RPMI7951 (cell line): ENCODE measurements at places on chromosomes 3 and 15. TPM values are rescaled to one million over a fixed set of nuclear protein-coding genes. Genes with fewer than 3 reads are reported as not detected.

GRCh38 chr15:99181545-99181971 is 67.8 kb downstream of the TTC23 start:
- DNase-seq, result no peak

- no peak for DNase-seq
Observed at GRCh38 chr3:115877615-115877899, 254.2 kb downstream of the GAP43 start.

DNA sequence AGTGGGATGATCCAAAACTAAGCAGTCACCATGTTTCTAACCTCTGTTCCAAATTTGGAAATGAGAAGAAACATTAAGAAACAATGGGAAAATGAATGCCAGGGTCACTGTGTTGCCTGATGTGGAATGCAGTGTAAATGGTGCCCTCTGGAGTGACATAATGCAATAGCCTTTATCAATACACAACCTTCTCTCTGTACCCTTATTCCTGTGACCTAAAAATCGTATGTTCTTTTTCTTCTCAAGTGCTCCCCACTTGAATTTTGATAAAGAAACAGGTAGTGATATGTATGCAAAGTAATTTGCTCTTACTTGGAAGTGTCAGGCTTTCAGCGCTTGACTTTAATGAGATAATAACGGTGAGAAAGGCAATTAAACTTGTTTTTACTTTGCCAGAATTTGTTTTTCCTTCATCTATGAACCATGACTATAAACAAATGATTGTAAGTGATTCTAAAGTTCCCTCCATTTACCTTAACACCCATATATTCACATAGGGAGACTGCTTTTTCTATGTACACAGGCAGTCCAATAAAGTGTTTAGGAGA is 145.8 kb upstream of the THRB start:
- DNase-seq, result peak; percentile 42

- no peak for DNase-seq
Observed at GRCh38 chr3:25495726-25496253, 67.7 kb downstream of the RARB start.

DNA sequence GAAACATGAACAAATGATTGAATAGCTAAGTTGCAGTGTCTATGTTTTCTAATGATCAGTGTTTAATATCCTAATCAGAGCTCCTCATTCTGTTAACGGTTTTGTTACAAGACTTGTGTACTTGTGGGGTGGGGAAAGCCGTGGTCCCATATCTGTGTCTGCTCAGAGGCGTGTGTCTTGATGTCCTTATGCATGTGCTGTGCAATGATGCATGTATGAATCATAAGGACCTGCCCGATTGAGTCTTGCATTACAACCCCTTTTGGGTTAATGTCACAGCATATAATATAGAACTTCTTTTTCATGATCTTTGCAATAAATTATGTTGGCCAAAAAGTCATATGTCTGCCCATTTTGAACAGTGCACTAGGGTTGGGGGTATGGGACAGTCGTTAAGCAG is 233.4 kb downstream of the ITPR1 start:
- DNase-seq, result peak; percentile 42

- DNase-seq, result peak; percentile 29
Observed at GRCh38 chr3:160343132-160343531, 55.9 kb downstream of the IFT80 start.

DNA sequence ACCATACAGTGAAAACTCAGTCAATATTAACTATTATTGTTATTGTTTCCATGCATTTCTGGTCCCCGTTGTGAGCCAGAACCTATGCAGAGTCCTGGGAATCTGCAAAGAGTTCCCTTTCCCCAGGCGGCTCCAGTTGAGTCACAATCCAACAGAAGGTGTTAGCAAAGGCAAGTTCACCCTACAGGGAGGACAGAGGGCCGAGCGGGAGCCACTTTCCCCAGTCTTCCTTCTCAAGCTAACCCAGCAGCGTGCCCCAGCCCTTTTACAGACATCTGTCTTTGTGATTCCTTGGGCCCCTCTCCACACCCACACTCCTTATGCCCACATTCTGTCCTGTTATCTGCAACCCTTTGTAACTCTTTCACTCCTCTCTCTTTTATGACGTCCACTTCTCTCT is 13.1 kb upstream of the LTF start:
- DNase-seq, result no peak

DNA sequence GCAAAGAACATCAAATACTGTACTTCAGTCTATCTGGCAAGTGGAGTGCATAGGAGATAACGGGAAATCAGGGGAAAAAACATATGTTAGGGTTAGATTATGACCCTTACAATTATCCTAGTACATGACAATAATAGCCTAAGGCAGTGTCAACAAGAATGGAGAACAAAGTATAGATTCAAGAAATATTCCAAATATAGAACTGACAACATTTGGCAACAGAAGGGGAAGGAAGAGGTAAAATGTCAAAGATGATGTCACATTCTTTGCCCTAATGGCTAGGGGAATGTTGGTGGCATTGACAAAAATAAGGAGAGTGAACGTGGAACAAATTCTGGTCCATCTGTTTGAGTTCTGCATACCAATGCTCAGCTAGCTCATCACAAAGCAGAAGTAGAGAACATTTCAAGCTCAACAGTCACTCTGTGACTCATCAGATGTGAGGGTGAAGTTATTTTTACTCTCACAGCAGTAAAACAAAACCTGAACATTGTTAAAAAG is 15.5 kb upstream of the ATP8B4 start:
- DNase-seq, result peak; percentile 89

DNA sequence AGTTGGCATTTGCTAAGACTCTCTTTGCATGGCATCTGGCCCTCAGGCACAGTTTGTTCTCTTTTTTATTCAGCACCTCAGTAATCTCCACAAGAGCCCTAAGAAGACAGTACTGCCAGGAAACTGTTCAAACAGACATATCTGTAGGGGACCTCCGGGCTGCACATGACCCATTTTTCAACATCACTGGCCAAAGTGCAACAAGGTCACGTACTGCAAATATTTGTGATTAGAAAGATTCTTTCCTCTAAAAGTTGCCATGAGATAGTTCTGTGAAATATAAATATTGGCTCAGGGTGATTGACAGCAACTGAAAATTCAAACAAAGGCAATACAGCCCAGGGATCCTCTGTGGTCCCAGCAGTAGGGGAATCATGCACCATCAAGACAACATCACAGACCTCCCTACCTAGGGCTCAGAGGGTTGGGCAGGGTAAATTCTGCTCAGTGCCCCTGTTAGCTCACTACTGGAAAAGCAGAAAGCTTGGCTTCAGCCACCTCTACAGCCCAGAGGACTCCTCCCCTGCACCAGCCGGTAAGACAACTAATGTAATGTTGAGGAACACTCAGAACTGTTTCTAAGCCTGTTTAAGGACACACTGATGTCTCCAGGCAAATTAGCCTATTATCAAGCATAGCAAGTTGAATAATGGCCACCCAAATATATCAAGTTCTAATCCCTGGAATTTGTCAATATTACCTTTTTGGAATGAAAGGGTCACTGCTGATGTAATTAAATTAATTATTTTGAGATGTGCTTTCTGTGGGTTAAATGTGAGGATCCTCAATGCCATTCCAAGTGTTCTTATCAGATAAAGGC is 117.4 kb upstream of the LPP start:
- DNase-seq, result no peak

The ANO10 gene
- 29.8 and 33.3 TPM in 2 replicates for total RNA-seq

The NANOGP8 gene
- total RNA-seq, result not detected in 2 replicates

The GP5 gene
- total RNA-seq, result not detected in 2 replicates

DNA sequence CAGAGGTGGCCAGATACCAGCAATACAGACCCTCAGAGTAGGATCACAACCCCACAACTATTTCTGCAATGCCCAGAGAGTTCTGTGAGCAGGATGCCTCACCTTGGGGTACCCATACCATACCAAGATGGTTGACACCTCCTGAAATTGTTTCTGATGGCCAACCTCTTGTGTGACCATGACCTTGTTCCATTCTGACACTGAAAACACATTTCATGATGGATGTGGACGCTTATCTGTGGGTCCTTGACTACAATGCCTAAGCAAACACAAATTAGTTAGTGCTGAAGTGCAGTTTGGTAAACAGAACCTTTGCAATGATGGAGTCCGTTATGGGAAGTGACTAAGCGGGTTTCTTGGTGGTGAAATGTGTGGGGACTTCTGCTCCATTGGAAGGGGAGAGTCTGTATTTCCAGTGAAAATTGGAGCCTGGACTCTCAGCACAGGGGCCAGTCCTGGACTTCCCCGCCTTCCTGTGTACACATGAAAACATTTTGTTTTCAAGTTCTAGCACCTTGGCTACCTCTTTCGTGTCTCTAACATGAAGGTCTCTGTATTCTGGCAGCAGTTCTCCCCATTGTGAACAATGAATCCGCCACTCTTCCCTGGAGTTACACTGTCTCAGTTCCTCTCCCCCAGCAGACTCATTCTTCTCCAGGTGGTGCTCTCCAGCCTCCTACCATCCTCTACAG is 106.2 kb downstream of the XXYLT1 start:
- DNase-seq, result no peak

DNA sequence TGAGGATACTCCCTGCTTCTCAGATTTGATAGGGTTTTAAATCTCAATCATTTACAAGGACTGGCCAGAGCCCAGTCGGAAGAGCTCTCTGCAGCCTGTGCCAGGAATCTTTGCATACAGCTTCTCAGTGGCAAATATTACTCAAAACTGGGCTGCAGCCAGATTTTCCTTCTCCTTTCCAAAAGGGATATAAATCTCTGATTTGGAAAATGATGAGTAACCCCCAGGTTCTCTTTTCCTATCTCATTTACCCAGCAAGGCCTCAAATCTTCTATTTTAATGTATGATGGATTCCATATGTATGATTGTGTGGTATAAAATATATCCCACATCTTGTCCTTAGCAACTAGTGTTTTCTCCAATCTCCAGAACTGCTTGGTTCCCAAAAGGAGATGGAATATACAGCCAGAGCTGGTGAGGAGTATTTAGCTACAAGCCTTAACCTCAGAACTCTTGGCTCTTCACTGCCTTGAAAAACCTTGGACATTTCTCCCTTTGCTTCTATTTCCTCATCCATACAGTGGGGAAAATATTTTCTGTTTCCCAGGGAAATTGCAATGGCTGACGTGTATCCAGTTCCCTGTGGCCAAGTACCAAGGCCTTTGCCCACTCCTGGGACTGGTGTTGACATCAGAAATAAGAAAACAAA is 114.4 kb downstream of the ATG7 start:
- peak; percentile 66 for DNase-seq

DNA sequence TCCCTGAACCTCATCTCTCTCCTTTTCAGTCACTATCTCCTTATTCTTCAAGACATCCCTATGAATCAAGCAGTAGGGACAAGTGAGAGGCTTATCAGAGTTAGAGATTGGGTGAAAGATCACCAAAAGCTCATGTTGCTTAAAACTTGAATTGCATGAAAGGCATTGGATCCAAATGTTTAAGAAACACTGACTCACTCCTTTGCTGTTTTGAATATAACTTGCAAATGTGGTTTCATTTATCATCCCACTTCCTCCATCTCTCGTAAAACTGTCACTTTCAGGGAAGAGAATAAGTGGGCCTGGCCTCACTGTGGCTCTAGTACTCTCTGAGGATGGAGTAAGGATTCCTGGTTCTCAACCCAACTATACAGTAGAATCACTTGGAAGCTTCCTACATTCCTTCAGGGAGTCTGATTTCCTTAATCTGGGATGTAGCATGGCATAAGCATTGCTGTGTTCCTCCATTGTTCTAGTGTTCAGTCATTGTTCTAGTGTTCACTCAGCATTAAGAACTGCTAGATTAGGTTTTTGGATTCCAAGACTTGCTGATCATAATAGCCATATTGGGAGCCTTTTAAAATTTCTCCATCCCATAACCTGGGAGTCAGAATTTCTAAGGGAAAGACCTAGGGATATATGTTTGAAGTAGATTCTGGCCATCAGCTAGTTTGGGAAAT is 171.8 kb downstream of the TMEM108 start:
- DNase-seq, result no peak

GRCh38 chr3:170132335-170132734 is 49.2 kb downstream of the PHC3 start:
- peak; percentile 5 for DNase-seq

GRCh38 chr3:195160257-195160898 is 110.6 kb downstream of the XXYLT1 start:
- peak; percentile 32 for DNase-seq

DNA sequence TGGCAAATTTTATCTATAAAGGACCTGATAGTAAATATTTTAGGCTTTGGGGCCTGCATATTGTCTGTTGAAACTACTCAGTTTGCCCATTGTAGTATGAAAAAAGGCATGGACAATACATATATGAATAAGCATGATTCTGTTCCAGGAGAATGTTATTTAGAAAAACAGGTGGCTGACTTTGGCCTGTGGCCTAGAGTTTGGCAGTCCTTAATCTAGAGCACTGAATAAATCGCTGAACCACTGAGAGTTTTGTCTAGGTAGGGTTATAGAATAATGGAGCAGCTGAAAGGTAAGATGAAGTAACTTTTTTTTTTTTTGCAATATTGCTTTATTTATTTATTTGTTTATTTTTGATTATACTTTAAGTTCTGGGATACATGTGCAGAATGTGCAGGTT is 75.0 kb downstream of the LRRC49 start:
- DNase-seq, result no peak

DNA sequence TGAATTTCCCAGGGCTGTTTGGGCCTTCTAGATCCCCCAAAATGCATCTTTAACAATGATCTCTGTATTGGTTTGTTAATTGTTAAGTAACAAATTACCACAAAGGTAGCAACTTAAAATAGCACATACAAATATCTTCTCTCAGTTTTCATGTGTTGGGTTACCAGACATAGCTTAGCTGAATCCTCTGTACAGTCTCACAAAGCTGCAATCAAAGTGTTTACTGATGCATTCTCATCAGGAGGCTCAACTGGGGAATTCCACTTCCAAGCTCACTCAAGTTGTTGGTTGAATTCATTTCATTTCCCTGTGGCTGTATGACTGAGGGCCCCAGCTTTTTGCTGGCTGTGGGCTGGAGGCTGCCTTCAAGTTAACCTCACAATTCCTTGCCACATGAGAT is 297.6 kb downstream of the RPLP1 start:
- DNase-seq, result peak; percentile 13

- DNase-seq, result peak; percentile 97
Observed at GRCh38 chr3:194711913-194712312, 26.2 kb downstream of the FAM43A start.

The EFHB gene
- 1.1 and 1.6 TPM in 2 replicates for total RNA-seq

DNA sequence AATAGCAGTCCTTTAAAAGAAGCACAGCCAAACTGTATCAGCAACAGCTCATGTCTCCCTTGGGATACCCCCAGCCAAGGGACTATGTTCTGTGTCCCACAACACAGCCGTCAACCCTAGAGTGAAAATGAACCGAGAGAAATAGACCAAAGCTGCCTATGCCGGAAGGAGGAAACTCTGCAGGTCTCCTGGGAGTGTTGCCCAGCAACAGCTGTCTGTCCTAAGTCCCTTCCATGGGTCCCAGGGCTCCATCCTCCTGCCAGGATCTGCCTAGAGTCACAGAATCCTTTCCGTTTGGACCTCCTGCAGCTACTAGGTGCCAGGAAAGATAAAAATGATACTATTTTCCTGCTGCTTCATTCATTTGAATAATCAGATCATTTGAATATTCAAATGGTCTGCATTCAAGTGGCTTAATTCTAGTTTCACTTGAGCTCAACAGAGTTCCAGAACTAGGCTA is 53.1 kb downstream of the TRANK1 start:
- no peak for DNase-seq

The CAMKV gene
- total RNA-seq, result not detected in 2 replicates
